Activated CD4-positive, alpha-beta T cell treated with anti-CD3 and anti-CD28 coated beads, Interleukin-2, amount 50 U/mL, for 24 hours (primary cell): ENCODE measurements at places on chromosomes 11 and 22.

GRCh38 chr11:110716361-110716760 lies 4.1 kb upstream of the ARHGAP20 start:
- no peak for DNase-seq

- DNase-seq = no peak
Measured at GRCh38 chr11:132904607-132905006, 627.7 kb downstream of the OPCML start.

DNA sequence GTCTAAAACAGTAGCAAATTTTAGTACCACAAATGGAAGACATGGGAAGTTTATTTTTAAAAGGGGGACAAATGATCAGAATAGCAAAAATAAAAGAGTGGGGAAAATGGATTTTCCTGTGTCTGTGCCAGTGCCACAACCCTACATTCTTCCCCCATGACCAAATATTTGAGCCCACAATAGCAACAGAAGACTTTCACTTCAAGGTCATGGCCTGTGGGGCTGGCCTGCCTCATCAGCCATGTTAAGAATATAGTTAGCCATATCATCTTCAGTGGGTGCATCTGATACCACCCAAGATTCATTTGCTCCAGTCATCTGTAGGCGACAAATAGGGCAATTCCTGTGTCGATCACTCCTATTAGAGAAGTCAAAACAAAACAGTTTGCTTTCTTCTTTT lies 26.3 kb downstream of the RNF141 start:
- DNase-seq = no peak

DNA sequence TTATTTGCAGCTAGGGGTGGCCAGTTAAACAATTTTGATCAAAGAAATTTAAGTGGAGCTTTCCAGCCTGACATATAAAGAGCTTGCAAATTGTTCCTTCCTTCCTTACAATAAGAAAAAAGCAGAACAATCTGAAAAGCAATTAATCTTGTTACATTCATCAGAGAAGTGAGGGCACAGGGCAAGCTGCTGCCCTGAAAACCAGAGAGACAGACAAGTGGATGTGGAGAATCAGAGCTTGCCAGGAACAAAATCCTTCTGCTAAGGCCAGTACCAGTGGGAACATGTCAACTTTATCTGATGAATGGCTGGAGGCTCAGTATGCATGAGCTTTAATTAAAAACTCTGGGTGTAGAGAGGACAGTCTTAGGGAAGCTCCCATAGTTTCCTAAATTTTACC lies 8.8 kb downstream of the CCDC179 start:
- DNase-seq = no peak

GRCh38 chr11:28146123-28146751 lies 38.0 kb downstream of the METTL15 start:
- no peak for DNase-seq
